Stimulated activated naive B cell treated with anti-CD40 and anti-IgM and Interleukin-4, amounts not matched to agents 10 μg/mL and 1 μg/mL and 100 μg/mL, for 72 hours (primary cell): ENCODE measurements at places on chromosomes 3 and 15.

GRCh38 chr3:183149915-183150750, 12.4 kb downstream of the LAMP3 start:
- no peak for DNase-seq

DNA sequence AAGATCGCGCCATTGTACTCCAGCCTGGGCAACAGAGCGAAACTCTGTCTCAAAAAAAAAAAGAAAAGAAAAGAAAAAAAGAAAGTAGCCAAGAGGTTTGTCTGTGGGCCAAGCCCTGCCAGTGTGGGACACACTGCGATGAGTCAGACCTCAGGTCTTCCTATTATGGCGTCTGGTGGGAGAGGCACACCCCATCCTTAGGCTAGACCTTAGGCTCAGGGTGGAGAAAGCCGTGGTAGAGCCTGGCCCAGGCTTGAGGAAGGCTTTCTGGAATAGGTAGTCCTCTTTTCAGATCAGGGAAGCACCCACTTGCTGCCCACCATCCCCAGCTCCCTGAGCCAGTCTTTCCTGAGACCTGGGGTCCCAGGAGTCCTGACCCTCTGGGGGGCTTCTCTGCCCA, 6.0 kb downstream of the HEMK1 start:
- no peak for DNase-seq

- no peak for DNase-seq
These were observed 416.8 kb downstream of the NR2F2 start for GRCh38 chr15:96747291-96747690.

DNA sequence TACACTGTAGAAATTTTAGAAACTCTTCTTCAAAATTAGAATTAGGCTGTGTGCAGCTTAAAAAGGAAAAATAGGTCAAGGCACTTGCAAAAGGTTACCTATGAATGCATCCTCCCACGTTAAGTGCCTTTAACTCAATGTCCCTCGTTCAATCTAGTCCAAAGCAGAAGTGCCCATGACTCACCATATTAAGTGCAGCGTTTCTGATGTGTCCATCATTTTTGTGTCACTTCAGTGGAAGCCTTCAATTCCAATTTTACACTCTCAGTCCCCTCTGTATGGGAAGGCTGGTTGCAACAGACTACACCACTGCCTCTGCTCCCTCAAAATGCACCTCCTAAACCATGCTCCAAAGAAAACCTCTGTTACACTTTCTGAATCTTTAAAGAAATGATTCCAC, 53.4 kb downstream of the FOXB1 start:
- DNase-seq: no peak

DNA sequence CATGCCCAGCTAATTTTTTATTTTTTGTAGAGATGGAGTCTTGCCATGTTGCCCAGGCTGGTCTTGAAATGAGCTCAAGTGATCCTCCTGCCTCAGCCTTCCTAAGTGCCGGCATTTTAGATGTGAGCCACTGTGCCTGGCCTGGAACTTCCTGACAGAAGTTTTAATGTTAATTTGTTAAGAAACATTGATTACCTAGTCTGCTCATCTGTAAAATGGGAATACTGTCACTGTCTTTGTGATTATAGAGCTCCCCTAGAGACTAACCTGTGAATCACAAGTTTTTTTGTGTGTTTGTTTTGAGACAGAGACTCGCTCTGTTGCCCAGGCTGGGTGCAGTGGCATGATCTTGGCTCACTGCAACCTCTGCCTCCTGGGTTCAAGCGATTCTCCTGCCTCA, 4.3 kb upstream of the EIF3J start:
- DNase-seq: no peak

- no peak for DNase-seq
These were observed 58.7 kb upstream of the TIPARP start for GRCh38 chr3:156615592-156616173.

- no peak for DNase-seq
These were observed 95.9 kb upstream of the AKAP13 start for GRCh38 chr15:85284497-85284896.

GRCh38 chr3:136621628-136622027, 130.6 kb downstream of the STAG1 start:
- DNase-seq: no peak

GRCh38 chr15:43105077-43105736, 631 bp downstream of the UBR1 start:
- DNase-seq: no peak

GRCh38 chr3:148697306-148698189, at the start of gene AGTR1:
AGTR1 (plus strand) TSS chr3:148697903; CDS start chr3:148741036, 43,133 bp downstream.
- DNase-seq: no peak

GRCh38 chr15:69538379-69538778, 85.8 kb downstream of the RPLP1 start:
- DNase-seq: no peak

DNA sequence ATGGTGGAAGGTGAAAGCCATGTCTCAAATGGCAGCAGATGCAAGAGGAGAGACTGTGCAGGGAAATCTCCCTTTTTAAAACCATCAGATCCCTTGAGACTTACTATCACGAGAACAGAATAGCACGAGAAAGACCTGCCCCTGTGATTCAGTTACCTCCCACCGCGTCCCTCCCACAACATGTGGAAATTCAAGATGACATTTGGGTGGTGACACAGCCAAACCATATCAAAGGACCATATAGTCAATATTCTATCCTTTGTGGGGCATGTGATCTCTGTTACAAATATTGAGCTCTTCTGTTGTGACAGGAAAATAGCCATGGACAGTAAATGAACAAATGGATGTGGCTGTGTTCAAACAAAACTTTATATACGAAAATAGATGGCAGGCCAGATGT, 77.2 kb upstream of the ACKR4 start:
- DNase-seq: no peak

DNA sequence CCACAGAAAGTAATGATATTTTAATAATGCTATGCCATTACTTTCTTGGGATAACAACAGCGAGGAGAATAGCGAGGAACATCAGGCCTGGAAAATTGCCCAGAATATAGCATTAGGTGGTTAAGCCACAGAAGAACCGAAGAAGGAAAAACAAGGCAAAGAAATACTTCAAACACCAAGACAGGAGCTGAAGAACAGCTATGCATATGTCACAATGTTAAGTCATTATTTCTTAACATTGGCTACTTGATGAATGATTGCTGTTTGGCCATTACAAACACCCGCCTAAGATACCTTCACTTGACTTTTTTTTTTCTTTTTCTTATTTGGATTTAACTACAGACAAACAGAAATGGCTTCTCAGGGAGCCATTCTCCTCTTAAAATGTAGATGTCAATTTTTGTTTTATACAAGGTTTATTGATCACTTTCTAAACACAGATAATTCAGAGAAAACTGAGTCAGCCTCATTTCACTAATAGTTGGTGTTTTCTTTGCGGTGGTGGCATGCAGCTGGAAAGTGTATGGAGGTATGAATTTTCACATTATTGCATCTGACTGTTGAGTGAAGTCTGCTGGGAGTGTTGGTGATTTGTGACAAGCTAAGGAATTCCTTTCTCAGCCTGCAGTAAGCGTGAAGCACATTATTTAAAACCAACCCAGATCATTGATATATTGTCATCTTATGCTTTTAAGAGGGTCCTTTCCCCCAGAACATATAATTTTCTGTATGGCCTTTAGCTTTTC, 705.7 kb upstream of the NR2F2 start:
- no peak for DNase-seq

DNA sequence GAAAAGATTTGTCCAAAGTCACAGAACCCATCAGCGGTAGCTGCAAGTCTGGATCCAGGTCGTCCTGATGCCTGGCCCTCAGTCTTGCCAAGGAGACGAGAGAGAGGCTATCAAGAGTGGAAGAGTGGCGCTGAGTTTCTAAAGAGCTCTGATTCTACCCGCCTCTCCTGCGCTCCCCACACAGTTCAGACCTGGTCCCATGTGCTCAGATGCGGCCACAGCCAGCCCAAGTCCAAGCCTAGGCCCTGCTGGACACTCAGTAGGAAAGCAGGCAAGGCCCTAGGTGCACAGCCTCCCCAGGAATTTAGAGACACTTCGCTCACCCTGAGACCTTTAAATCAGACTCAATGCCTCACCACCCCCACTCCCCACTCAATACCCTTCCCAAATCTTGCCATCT, 32.4 kb downstream of the CCDC12 start:
- DNase-seq: no peak

DNA sequence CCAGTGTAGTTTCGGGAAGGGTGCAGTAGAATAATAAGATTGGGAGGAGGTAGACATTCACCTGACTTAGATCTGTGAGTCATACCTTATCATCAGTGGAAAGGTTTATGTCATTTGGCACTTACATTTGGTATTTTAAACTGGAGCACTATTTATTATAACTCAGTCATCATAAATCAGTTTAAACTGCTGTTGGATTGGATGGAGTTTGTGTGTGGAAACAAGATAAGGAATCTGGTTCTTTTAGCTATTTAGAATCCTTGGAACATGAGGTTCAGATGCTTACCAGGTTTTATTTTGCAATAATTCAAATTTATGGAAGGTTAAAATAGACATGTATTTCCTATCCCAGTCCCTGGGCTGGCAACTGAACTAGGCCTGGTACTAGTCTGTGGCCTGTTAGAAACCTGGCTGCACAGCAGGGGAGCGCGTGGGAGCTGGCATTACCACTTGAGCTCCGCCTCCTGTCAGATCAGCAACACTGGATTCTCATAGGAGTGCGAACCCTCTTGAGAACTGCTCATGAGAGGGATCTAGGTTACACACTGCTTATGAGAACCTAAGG, 34.5 kb downstream of the ZFAND6 start:
- no peak for DNase-seq

- no peak for DNase-seq
These were observed 189.4 kb downstream of the TBC1D5 start for GRCh38 chr3:17553080-17553479.

- DNase-seq: no peak
These were observed at the start of gene ARNT2 for GRCh38 chr15:80404057-80404760. ARNT2 (plus strand) TSS chr15:80404382; CDS start chr15:80404516, 134 bp downstream.

GRCh38 chr3:177107461-177108239, 89.6 kb downstream of the TBL1XR1 start:
- DNase-seq: no peak

GRCh38 chr3:15318661-15319060, 13.7 kb downstream of the SH3BP5 start:
- DNase-seq: no peak

GRCh38 chr3:75171630-75172230, 492.4 kb upstream of the FRG2C start:
- DNase-seq: no peak

DNA sequence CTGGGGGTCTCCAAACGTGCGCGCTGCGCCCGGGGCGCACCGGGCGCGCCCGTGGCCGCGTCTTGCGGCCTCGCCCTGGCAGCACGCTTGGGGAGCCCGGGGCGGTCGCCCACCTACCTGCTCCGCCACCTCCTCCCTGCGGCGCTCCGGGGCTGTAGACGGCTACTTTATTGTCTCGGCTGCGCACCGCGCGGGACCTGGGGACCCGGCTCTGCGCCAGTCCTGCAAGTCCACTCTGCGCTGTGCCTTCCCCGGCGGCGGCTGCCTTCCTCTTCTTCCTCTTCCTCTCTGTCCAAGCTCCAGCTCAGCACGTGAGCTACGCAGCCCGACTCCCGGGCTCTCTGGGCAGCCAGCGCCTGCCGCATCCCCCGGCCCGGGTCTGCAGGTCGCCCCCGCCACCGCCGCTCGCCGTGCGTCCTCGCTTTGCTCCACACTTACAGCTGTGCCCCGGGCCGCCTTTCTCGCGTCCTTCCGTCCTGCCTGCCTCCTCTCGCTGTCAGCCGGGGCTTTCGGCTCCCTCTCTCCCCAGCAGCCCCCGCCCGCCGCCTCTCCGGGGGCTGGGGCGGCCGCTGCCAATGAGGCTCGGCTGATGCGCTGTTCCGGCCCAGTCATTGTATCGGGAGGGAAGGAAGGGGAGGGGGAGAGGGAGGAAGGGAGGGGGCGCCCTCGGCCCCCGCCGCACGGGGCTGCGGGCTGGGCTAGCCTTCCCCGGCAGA, 156.4 kb upstream of the FRMD4B start:
- peak; percentile 3 for DNase-seq

DNA sequence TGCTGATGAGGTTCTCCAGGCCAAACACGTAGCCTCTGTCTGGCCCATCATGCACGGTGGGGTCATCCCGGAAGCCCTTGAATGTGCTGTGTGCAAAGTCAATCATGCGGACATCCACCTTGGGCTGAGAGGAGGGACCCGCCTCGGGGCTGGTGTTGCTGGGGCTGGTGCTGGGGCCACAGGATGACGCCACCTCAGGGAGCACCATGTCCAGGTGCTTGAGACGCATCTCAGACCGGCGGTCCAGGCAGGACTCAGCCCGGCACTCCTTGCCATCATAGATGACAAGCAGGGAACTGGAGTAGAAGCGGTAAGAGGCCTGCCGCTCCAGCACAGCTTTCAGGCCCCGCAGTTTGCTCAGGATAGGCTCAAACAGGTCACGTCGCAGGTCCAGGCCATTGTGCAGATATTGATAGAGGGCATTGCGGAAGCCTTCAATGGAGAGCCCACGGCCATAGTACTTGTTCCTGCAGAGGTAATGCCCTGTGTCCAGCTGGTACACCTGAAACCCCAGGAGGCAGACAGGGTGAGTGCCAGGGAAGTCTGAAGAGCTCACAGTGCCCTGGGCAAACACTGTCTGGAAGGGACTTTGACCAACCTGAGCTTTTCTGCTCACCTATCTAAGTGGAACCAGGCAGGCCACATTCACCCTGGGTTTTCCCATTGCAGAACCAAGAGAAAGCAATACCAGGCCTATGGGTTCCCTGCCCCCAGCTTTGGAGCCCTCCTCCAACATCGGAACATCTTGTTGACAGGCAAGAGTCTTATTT, 3.6 kb upstream of the GMPPB start:
- no peak for DNase-seq

- no peak for DNase-seq
These were observed 1.8 kb downstream of the CLASP2 start for GRCh38 chr3:33716227-33716626.

GRCh38 chr3:63969876-63970275, 53.4 kb downstream of the PSMD6 start:
- DNase-seq: no peak

- no peak for DNase-seq
These were observed 5.8 kb upstream of the HES1 start for GRCh38 chr3:194130188-194130587.
